Right cardiac atrium (tissue), 5 donors: ENCODE measurements at places on chromosomes 11 and 22.

- DNase-seq, result no peak
Observed at GRCh38 chr11:26578998-26579661, 7.1 kb upstream of the MUC15 start.

DNA sequence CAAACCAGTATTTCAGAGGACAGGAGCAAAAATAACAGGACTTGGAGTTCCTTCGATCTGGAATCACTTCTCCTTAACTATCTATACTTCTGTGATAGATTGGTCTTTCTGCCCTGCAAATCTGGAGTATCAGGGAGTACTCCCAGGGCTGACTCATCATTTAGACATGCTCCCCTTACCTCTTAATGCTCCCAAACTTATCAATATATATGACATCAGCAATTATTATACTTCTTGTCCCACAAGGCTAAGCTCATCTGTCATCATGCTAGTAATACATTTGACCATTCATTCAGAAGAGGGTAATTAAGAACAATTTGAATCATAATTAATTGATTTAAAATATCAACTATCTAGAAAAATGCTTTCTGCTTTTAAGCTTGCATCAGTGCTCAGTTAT is 163.8 kb downstream of the SWAP70 start:
- no peak for DNase-seq

- peak; percentile 93 for DNase-seq
Observed at GRCh38 chr11:126359431-126360048, 4.1 kb downstream of the ST3GAL4 start.

GRCh38 chr11:35272391-35272902 is 133.5 kb downstream of the CD44 start:
- DNase-seq, result no peak

- peak; percentile 52 for DNase-seq
Observed at GRCh38 chr11:86508604-86509587, 134.2 kb downstream of the CCDC81 start.

- DNase-seq, result no peak
Observed at GRCh38 chr11:7563281-7563680, 49.5 kb downstream of the PPFIBP2 start.

DNA sequence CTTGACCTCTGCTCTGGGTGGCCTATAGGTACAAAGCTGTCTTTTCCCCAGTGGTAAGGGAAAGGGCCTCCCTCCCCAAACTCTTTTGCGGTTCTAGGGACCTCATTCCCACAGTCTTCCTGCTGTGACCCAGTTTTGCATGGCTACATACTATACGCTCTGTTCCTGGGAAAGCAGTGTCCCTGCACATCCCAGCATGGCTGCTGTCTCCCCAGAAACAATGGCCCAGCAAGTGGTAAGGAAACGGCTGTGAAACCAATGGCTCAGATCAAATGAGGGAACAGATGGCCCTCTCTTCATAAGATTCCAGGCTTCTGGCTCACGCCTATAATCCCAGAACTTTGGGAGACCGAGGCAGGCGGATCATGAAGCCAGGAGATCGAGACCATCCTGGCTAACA is 41.1 kb downstream of the RPL27A start:
- DNase-seq, result no peak

GRCh38 chr11:20008190-20008870 is 151.9 kb downstream of the DBX1 start:
- DNase-seq, result no peak

DNA sequence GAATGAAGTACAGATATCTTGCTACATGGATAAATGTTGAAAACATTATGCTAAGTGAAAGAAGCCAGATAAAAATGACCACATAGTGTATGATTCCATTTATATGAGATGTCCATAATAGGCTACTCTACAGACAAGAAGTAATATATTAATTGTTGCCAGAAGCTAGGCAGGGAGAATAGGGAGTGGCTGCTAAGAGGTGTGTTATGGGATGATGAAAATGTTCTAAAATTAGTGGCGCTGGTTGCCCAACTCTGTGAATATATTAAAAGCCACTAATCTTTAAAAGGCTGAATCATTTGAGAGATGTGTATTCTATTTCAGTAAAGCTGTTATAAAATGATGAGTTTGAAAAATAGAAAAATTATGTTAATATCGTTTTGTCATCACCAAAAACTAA is 144.4 kb downstream of the NCAM1 start:
- no peak for DNase-seq

DNA sequence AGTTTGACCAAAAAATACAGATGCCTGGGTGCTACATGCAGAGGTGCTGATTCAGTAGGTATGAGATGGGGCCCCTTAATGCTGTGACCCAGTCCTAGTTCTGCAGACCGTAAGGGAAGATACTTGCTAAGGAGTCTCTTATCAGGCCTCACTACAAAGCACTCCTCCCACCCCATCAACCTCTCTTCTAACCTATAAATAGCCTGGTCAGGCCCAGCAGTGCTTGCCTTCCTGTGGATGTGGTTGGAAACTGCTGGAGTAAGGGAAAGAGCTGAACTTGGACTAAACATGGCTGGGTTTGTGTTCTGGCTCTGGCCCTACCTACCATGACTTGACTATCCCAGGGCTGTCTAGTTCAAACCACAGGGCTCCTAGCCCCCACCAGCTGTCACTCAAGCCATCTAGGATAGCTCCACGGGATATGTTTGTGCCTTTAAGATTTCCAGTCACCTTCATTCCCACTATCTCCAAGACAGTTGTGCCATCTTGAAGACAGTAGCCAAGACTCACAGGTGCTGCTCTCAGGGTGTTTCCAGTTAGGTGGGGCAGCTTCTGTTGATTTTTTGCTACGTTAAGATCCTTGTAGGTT is 9.5 kb upstream of the DKK3 start:
- peak; percentile 64 for DNase-seq

- DNase-seq, result no peak
Observed at GRCh38 chr11:73239111-73239521, 21.0 kb downstream of the P2RY2 start.

GRCh38 chr11:119744577-119744976 is 15.6 kb upstream of the NECTIN1 start:
- no peak for DNase-seq

DNA sequence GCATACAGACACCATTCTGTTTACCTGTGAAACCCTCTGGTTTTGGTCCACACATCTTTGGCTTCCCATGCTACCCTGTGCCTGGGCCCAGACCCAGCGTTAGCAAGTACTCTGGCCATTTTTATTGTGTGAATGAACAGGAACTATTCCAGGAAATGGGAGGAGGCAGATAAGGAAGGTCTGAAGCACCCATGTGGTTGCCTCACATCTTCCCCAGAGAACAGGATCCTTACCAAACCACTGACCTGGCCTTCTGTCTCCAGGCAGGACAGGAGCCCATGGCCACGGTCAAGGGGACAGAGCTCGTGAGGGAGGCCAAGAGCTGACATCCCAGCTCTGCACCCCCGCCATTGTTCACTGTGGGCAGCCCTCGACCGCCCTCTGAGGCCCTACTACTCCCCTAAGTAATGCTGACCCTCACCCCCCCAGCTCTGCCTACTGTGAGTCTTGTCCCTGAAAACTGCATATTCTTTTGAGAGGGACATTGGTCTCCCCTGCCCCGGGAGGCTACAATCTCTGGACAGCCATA is 97.7 kb upstream of the TP53I11 start:
- DNase-seq, result peak; percentile 63

DNA sequence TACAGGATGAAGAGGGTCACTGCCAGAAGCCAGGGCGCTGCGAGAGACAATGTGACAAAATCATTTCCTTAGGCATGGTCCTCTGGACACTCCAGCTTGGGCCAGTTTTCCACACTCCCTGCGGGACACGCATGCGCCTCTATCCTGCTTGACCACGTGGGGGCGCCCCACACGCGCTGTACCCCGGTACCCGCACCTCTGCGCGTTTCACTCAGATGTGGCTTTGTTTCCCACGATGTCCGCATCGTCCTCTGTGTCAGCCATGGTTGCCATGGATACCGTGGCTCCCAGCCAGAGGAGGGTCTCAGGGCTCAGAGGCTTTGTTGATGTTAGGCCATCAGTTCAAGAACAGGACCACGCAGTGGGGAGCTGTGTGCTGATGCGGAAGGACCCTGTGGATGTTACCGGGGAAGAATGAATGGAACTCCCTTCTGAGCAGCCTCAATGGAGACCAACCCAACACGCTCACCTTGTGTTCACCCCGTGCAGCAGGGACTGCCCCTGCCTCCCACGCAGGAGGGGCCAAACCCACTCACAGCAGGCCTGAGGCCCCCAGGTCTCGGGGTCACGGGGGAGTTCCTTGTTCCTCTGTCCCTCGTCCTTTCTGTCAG is 101.1 kb upstream of the SLC22A12 start:
- peak; percentile 76 for DNase-seq

DNA sequence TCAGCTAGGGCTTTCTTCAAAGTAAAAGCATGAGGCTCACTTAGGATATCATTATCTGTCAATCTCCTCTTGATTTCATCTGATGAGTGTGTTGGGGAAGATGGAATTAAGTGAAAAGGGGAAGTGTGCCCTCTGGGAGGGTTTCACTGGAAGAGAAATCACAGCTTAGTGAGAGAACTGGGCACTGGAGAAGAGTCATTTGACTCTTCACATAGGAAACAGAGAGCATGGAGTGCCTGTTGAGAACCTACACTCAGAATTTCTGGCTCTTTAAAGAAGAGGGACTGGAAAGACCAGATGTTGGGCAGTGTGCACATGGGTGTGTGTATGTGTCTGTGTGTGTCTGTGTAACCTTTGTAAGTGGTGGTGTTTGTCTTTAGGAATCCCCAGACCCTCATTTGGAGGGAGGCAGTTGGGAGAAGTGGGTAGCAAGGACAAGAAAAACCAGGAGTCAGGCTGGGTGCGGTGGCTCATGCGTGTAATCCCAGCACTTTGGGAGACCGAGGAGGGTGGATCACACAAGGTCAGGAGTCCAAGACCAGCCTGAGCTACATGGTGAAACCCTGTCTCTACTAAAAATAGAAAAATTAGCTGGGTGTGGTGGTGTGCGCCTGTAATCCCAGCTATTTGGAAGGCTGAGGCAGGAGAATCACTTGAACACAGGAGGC is 10.0 kb downstream of the STX3 start:
- no peak for DNase-seq

GRCh38 chr11:58813693-58814092 is 30.8 kb downstream of the GLYATL2 start:
- no peak for DNase-seq

DNA sequence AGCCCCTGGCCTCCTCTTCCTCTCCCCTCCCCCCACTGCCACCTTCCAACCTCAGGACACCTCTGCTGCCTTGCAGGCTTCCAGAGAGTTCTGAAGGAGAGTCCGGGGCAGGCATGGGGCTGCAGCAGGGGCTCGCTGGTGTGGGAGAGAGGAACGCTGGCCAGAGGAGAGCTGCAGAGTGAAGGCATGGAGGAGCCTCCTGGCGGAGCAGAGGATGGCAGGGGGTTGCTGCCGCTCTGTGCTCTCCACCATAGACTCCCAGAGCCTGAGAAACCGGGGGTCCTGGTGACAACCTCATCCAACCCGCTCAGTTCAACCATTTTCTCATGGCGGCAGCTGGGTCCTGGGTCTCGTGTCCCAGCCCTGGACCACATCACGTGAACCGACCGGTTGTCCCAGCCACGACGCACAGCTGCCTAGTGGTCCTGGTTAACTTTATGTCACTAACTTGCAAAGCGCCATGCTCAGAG is 17.5 kb downstream of the MRGPRG start:
- no peak for DNase-seq

DNA sequence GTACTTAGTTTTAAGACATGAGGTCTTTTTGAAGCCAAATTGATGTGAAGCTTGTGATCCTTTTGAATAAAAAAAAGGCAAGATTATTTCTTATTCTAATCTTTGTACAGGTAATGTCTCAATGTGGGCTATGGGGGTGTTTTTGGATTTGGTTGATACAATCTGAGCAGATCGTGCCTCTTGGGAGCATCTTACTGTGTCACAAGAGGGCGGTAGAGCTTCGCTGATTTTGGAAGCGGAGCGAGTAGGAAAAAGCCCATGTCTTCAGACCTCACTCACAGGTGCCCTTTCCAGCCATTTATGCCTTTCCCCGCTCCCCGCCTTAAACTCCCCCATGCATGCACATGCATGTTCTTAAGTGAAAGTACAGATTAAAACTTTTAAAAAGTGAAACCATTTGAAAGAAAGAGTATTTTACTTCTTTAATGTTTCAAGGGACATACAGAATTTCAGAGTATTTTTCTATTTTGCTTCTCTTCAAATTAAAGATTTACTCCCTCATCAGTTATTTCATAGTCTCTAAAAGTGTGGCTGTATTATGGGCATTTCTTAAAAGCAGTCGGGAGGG is 18.8 kb downstream of the DDX25 start:
- peak; percentile 67 for DNase-seq

- DNase-seq, result no peak
Observed at GRCh38 chr11:12768726-12769673, 94.8 kb downstream of the TEAD1 start.

DNA sequence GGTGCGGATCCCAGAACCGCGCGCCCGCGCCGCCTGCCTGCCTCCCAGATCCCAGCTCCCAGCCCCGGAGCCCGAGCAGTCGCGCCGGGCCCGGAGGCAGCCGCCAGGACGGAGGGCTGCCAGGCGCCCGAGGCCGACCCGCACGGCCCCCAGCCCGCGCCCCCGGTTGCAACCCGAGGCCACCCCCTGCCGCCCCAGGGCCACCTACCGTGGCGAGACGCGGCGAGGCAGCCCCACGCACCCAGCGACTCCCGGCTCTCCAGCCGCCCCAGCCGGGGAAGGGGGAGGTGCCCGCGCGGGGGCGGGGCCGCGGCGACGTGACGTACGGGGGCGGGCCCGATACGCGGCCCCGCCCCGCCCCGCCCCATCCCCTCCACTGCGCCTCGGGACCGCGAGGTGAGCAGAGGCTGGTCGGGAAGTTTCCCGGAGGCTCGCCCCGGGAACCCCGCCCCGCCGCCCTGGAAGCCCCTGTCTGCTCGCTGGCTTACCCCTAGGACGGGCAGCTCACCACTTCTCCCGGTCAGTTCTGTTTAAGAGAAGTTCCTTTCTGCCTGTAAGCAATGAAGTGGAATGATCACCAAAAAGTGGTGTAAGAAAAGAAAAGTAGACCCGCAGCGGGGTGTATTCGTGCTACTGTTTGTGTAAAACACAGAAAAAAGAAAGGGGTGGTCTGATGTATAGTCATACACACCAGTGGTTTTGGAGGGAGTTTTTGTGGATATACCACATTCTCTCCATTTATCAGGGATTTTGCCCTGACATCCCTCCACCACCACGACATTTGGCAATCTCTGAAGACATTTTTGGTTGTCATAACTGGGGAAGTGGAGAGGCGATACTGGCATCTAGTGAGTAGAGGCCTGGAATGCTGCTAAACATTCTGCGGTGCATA is at the start of gene TPST2:
TSS of gene TPST2 (minus strand) at position 288 of the 892 bp plus-strand sequence. CDS start 48,502 bp downstream, outside the sequence.
- peak; percentile 93 for DNase-seq

DNA sequence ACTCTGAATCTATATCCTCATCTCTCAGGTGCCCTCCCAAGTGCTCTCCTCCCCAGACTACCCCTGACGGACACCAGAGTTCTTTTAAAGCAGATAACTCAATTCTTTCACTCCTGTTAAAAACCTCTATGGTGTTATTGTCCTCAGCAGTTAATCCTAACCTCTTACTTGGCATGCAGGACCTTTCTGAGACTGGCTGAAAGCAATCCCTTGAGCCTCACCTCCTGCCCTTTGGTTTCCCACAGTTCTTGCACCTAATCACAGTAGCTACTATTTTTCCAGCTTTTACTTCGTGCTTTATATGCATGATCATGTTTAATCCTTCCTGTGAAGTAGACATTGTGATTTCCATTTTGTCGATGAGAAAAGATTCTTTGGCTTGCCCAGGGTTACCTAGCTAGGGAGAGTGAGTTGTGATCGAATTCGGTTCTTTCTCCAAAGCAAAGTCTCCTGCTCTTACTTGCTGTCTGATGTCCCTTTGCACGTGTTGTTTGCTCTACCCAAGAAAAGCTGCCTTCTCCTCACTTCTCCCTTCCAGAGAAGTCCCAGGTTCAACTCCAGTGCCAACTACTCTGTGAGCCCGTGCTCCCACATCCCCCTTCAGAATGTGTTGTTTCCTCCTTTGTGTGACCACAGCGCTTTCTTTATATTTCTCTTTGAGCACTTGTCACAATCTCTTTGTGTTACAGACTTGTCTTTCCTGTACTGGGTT is 2.1 kb downstream of the UBE2L3 start:
- DNase-seq, result no peak
